ENCODE measurements at places on chromosomes 6 and 20. TPM values are rescaled to one million over a fixed set of nuclear protein-coding genes. Genes with fewer than 3 reads are reported as not detected.

Gene BFSP1
- total RNA-seq: 6.9 TPM

Gene ZNF311
- 0.39 TPM for total RNA-seq

Gene DDR1
- 95.2 TPM for total RNA-seq

Gene SIM1
- not detected for total RNA-seq

GRCh38 chr6:170298688-170299087 lies 7.8 kb upstream of the DLL1 start:
- DNase-seq: no peak

DNA sequence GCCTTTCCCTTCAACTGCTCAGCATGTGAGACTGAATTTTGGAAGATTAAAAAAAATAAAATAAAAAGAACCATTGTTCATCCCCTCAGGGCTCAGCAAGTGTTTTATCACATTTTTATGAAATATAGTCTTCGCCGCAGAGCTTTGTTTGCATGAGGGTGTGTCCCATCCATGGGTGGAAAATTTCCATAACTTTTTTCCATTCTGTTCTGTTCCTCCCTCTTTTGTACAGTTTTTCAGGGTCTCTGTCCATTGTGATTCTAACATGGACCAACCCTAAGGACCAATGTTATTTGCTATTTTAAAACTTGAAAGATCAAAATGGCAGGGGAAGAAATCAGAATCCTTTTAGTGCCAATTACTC lies 213.3 kb upstream of the SGK1 start:
- no peak for DNase-seq

GRCh38 chr20:57829805-57830514 lies 120.1 kb upstream of the PMEPA1 start:
- DNase-seq: no peak

GRCh38 chr6:105459864-105460263 lies 57.0 kb upstream of the PREP start:
- no peak for DNase-seq

- DNase-seq: no peak
Observed at GRCh38 chr6:14748679-14749078, 497.2 kb upstream of the JARID2 start.

GRCh38 chr6:2111162-2111677 lies 134.2 kb downstream of the GMDS start:
- peak; percentile 12 for DNase-seq

All from Panc1 (cell line).